ENCODE measurements at places on chromosomes 5 and 9.
A peak's percentile ranks its signal among the peaks of the same experiment; 100 is the strongest.

DNA sequence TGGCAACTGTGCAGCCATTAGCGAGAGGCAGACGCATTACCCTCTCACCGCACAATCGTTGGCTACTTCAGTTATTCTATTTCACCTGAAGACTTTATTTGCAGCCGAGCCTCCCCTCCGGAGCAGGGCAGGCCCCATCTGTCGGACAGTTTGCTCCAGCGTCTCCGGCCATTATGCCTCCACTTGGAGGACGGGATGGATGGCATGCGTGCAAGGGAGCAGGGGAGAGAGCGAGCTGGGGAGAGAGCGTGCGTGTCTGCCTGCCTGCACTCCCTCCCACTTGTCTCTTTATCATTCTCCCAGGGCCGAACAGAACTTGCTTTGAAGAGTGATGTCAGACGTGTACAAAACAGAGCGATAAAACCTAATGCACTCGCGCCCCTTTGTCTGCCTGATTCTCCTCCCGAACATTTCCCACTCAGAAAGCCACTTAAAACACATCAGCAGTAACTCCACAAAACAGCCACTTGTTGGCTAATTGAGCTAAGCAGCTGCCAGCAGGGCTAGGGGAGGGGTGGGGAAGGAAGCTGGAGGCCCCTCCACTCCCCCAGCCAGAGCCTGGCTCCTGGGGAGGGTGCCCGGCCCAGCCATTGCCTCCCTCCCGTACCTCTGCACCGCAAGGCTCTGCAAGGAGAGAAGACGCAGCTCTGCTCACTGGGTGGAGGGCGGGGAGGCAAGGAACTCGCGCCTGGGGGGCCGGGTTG is 43.4 kb upstream of the FUBP3 start:
- DNase-seq, result no peak

DNA sequence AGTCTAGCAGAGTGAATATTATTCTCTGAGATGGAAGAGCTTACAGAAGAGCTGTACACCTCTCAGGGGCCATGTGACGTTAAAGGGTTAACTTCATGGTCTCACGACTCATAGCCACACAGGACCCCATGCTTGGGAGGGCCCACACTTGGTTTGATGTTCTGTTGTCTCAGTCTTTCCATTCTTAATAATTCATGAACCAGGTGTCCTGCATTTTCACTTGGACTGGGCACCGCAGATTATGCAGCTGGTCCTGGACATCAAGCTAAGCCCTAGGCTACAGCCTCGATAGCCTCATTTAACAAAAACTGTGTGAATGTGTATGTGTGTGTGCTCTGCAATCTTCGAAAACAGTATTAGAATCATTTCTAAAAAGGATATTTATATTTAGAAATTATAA is 323.5 kb downstream of the PLK2 start:
- no peak for DNase-seq

GRCh38 chr5:174825587-174825986 is 101.2 kb downstream of the MSX2 start:
- peak; percentile 51 for DNase-seq

- no peak for DNase-seq
These were observed 13.4 kb upstream of the JADE2 start for GRCh38 chr5:134511796-134512660.

DNA sequence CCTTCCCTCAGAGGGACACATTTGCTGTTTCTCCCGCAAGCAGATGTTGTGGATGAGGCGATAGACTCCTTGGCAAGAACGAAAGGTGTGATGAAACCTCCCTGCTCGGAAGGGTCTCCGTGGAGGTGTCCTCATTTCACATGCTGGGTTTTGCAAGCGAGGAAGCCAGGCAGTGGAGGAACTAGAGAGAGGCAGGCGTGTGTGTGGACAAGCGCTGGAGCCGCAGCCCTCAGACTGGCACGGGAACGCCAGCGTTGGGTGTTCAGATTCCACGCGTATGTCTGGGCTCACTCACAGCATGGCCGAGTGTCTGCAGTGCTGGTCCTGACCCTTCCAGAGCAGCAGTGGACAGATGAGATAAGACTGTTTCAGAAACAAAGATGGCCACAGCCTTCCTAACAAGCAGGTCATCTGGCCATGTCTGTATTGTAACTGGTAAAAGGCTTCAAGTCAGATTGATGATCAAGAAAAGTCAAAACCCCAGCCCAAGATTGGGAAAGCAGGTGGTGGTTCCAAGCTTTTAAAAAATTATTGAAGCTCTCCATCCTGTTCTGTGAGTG is 35.0 kb upstream of the NCS1 start:
- DNase-seq, result no peak

- no peak for DNase-seq
These were observed 83.1 kb downstream of the COL27A1 start for GRCh38 chr9:114238472-114238871.

GRCh38 chr9:72154468-72155285 is 5.4 kb downstream of the GDA start:
- no peak for DNase-seq

DNA sequence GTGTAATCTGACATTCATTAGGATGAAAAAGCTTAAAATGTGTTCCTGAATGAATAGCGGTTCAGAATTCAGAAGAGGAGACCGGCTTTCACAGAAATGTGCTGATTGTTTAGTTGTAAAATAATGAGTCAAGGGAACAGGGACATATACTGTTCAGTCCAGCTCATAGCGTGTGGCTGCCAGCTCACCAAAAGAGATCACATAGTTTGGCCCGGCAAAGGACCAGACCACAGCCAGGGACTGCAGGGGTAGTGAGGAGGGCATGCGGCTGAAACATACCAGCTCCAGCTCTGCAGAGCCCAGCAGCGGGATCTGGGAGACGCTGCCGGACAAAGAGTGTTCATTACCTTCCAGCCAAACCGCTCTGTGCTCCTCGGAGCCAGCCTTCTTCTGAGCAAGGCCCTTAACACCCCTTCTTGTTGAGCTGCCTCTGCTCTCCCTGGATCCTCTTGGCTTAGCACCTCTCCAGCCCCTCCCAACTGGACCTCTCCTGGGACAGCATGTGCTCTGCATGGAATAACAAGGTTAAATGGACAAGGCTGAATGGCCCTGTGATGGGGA is 116.8 kb upstream of the CNTLN start:
- DNase-seq, result peak; percentile 31

DNA sequence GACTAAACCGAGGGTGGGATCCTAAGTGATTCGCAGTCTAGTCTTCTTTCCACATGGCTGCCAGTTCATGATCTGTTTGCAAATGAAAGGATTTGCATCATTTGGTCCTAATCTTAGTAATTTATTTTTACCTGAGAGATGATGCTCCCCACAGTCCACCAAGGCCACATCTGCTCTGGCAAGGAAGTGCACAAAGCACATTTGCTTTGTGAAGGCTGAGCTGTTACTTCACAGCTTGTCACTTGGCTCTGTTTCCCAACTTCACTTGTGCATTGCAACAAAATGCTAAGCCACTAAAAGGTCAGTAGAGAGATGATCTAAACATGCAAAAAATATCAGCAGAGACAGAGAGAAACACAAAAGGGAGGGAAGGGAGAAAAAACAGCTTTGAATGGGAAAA is 128.5 kb upstream of the VLDLR start:
- DNase-seq, result no peak
